ENCODE measurements at places on chromosomes 13 and 19.
A peak's percentile ranks its signal among the peaks of the same experiment; 100 is the strongest.

GRCh38 chr13:80444240-80445015, 103.5 kb upstream of the SPRY2 start:
- peak; percentile 40 for DNase-seq

GRCh38 chr19:33883859-33884519, 87.3 kb downstream of the KCTD15 start:
- no peak for DNase-seq

GRCh38 chr19:57231686-57232085, 863 bp downstream of the AURKC start:
- no peak for DNase-seq

- no peak for DNase-seq
Measured at GRCh38 chr13:56501750-56502149, 639.0 kb upstream of the PRR20A start.

DNA sequence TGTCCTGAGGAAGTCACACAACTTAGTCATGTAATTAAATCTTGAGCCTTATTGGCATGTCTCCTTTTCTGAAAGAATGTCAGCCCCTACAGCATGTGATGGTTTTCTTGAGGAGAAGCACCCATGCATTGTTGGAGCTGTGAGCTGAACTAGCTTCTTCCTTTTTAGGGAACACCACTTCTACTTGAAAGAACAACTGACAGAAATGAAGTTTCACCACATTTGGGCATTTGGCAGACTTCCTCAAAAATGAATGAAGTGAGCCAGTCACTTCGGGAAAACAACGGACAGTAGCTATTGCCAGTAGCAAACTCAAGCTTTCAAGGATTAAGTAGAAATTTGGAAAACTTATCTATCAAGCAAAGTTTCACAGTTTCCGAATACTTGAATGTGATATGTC, 1351.3 kb downstream of the EFNB2 start:
- no peak for DNase-seq

DNA sequence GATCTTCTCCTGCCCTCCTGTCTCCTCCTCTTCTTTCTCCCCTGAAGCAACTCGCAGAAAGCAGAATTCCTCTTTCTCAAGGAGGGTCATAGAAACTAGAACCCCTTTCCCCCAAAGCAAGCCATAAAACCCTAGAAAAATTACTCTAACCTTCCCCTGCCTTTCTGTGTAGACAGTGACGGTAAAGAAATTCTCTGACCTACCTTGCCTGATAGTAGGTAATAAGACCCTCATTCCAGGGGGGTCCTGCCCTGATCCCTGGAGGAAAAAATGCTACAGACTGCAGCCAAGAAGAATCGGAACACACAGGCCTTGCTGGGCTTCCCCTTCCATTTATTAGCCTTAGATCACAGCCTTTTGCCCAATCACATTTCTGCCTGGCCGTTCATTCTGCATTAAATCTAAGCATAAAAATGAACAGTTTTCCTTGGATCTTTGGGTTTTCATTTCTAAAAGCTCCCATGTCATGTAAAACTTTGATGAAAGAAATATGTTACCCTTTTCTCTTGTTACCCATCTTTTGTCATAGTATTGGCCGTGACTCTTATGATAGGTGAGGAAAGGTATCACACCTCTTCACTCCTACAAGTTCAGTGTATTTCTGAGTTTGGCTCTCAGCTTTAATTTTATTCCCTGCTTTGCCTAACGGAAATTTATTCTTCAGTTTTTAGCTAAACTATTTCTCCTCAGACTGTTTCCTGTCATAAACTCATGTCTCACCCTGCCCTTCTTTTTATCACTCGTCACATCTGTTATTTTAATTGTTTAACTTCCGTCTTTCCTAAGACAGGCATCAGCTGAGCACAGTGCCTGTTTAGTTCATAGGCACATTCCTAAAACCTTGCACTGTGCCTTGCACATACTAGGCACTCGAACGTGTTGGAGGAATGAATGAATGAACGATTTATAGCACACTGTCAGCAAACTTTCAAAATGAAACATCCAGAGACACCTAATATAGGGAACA, 20.4 kb upstream of the CPB2 start:
- no peak for DNase-seq

- DNase-seq, result no peak
Measured at GRCh38 chr13:77479326-77479725, 56.2 kb upstream of the SCEL start.

GRCh38 chr13:31242367-31242766, 42.6 kb downstream of the B3GLCT start:
- no peak for DNase-seq

DNA sequence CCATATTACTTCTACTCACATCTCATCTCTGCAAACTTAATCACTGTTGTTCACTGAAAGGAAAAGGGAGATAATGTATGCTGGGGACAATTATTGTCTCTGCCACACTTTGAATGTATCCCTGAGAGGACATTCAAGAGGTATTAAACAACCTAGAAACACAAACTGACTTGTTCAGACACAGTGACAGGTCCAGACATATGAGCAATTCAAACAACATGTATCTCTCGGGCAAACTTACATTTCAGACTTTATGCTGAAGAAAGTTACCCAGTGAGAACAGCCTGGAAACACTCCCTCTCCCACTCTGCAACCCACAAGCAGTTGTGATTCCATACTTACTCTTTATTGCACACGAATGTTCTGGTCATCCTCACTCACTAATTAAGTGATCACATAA, 968.7 kb upstream of the SLC10A2 start:
- no peak for DNase-seq

GRCh38 chr19:44344255-44344654, 12.2 kb downstream of the ZNF112 start:
- no peak for DNase-seq

- peak; percentile 84 for DNase-seq
Measured at GRCh38 chr19:6528544-6529121, 2.2 kb upstream of the TNFSF9 start.

DNA sequence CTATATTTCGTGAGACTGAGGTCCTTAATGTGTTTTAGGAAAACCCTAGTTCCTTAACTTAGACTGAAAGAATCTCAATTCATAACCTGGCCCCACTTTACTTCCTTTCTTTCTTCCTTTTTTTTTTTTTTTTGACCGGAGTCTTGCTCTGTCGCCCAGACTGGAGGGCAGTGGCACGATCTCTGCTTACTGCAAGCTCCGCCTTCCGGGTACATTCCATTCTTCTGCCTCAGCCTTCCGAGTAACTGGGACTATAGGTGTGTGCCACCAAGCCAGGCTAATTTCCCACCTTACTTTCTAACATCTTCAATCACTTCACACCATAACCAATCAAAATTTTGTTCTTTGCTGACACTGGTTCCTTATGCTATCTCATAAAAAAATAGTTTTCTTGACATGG, 2097.0 kb downstream of the PCDH9 start:
- no peak for DNase-seq

DNA sequence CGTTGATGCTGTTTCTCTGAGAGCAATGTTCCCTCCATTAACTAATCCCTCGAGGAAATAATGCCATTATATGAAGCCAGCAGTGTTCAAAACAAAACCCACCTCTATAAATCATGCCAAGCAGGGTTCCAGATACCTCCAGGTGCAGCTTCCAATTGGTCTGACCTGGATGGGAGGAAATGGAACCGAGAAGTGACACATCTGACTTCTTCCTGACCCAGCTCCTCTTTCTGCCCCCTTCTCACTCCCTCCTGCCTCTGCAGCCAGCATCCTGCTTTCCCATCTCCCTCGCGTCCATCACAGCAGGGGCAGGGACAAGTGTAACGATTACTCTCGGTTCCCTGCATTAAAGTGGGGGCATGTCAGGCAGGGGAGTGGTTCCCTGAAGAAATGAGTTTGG, 37.5 kb downstream of the HSPH1 start:
- DNase-seq, result no peak

DNA sequence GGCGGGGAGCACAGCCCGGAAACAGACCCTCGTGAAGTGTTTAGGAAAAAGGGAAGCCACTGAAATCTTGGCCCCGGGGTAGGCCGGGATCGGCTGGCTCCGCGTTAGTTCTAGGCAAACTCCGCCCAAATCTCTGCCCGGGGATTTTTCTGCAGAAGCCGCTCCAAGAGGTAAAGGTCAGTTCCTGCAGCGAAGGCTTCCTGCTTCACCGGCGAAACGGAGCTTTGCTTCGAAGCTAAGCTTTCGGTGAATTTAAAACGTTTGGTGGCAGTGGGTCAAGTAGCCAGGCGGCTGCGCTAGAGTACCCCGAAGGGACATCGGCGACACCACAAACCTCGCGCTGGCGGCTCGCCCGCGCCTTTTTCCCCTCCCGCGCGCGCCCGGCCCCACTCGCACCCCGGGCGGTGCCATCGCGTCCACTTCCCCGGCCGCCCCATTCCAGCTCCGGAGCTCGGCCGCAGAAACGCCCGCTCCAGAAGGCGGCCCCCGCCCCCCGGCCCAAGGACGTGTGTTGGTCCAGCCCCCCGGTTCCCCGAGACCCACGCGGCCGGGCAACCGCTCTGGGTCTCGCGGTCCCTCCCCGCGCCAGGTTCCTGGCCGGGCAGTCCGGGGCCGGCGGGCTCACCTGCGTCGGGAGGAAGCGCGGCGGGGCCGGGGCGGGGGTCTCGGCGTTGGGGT, 441 bp downstream of the GJB2 start:
- no peak for DNase-seq

GRCh38 chr13:28576067-28576466, 81.1 kb upstream of the FLT1 start:
- no peak for DNase-seq

DNA sequence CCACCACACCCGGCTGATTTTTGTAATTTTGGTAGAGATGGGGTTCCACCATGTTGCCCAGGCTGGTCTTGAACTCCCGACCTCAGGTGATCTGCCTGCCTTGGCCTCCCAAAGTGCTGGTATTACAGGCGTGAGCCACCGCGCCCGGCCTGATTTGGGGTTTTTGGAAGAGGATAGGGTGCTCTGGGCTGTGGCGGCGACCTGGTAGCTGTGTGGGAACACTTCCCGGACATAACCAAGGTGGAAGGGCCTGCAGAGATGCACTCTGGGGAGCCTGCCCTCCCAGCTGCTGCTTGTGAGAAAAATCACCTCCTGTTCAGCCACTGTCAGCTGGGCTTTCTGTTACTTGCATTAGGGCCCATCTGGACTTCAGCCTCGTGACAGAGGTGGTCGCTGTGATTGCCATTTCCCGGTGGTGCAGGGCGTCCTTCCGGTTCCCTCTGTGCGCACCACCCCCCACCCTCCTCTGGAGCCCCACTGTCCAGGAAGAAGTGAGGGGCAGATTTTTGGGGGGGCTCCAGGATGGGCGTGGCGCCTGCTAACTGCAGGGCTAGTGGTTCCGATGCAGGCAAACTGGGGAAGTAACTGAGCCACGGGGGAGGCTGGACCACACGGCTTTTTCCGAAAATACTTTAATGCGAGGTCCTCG, 7.5 kb downstream of the IL4I1 start:
- DNase-seq, result no peak

DNA sequence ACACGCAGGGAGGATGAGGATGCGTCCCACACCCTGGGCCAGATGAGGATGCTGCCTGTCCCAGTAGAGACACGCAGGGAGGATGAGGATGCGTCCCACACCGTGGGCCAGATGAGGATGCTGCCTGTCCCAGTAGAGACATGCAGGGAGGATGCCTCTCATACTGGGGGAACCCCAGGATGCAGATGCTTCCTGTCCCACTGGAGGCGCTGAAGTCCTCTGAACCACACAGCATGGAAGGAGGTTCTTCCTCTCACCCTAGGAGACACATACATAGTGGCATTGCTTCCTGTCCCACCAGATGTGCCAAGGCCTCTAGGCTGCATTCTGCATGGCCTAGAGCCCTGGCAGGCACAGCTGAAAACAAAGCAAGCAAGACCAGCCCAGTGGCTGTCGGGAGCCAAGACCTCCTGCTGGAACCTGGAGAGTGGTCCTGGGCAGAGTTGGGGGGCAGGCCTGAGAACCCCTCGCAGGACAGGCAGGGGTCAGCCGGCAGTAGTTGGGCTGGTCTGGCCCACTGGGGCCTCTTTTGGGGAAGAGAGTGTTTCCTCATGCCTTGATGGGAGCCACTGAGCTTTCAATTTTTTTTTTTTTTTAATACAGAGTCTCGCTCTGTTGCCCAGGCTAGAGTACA, 4.3 kb downstream of the HPN start:
- DNase-seq, result peak; percentile 85

DNA sequence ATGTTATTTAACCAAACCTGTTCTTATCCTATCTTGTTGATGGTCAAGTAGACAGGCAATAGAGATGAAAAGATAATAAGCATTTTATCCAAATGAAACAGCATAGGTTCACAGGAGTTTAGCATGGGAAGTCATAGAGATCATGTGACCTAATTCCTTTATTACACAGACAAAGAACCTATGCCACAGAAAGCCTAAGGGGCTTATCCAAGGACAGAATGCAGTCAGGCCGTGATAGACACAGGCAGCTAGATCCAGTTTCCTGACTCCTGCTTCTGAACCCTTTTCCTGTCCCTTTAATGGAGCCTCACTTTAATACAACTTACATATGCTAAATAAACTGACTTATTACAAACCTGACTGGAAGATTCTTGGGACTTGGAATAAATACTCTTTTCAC, 532.1 kb downstream of the IRS2 start:
- DNase-seq, result no peak

DNA sequence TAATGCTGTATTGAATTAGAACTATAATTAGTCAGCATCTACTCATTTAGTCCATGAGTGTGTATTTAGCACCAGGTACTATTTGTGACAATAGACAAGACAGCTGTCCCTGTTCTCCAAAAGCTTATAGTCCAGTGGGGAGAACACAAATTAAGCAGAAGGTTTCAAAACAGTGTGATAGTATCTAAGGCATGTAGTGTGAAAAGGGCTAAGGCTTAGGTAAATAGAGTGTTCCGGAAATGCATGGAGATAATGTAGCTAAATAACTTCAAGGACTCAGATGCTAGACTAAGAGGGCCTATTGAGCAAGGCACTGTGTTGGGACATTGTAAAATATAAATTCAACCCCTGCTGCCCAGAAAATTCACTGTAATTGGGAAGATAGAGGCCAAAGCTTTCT, 144.1 kb upstream of the MIR17HG start:
- no peak for DNase-seq

DNA sequence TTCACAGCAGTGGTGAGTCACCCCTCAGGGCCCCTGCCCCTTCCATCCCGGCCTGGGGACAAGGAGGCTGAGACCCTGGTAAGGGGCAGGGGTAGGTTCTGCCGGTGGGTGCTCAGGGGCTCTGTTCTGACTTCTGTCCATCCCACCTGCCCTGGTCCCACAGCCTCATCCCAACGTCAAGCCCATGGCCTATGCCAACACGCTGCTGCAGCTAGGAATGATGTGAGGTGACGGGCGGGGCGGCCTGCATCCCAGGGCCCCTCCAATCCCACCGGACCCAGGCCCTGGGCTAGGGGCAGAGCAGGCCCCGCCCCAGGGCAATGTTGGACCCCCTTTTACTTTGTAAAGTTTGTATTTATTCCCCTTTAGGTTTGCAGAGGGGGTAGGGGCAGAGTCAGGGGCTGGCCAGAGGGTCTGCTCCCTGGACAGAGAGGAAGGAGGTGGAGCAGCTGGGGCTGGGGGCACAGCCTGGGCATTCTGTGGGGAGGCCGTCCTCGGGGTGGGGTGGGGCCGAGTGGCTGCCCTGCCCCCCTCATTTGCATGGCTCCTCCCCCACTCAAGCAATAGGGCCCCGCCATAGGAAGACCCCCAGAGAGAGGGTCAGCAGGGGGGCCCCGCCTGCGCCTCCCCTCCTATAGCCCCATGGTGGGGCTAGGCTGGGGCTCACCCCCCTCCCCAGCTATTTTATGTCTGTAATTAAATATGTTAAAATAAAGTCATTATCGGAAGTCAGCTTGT, 23.1 kb downstream of the CCDC8 start:
- no peak for DNase-seq

All from NAMALWA (cell line).